ENCODE measurements at places on chromosomes 5 and 9.

DNA sequence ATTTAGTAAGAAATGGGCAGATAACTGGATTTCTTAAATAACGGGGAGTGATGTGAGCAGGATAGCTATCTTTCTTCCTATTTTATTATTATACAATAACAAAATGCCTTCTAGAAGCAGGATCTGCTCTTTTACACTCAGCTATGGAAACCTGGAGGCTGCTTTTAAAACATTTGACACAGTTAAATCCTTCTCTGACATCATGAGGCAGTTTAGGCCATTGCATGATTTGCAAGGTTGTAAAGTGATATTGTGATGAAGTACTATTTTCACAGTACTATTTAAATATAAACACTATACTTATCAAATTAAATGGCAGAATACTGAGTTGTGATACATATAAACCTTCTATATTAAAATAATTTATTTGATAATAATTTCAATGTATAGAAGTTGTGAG, 93.9 kb downstream of the ZSWIM6 start:
- DNase-seq, result no peak

DNA sequence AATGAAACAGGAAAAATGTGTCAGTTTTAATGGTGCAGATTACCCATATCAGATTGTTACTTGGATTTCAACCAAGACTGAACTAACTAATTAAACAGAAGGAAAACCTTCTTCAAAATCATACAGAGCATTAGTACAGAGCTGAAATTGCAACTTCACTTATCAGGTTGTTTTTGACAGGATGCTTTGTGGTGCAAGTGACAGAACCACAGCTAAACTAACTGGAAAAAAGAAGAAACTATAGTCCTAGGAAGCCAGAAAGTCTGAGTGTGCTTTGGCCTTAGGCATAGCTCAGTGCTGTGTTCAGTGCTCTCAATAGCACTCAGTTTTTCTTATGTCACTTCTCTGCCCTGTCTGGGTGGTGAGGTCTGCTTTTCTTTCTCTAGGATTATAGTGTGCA, 267.4 kb downstream of the CHSY3 start:
- no peak for DNase-seq

- DNase-seq, result peak; percentile 67
Measured at GRCh38 chr5:43007911-43008362, 32.2 kb downstream of the ANXA2R start.

DNA sequence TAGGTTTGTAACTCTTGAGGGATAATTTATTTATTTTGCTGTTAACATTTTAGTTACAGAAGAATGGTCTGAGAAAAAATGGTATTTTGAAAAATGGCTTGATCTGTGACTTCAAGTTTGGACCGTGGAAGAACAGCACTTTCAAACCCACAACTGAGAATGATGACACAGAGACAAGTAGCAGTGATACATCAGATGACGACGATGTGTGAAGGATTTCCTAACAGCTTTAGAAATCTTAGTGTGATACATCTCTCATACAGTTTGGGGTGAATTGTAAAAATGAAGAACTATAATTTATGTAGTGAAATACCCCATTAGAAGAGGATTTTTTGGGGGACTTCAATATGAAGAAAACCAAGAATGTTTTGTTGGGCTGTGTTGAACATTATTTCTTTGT, 88.7 kb downstream of the GPBP1 start:
- DNase-seq, result no peak

DNA sequence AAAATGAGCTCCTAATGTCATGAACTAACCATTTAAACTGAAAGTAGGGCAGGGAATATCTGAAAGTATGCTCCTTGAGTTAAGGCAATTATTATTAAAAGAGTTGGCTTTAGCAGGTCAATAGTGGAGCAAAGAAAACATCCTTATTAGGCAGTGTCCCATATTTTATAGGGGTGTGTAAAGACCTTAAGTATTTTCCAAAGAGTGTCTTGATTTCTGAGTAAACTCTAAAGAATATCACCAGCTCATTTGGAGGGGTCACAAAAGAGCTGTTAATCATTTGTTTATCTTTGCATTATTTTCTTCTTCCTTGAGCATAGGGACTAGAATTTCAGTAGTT, 109.3 kb downstream of the MUSK start:
- DNase-seq, result no peak

DNA sequence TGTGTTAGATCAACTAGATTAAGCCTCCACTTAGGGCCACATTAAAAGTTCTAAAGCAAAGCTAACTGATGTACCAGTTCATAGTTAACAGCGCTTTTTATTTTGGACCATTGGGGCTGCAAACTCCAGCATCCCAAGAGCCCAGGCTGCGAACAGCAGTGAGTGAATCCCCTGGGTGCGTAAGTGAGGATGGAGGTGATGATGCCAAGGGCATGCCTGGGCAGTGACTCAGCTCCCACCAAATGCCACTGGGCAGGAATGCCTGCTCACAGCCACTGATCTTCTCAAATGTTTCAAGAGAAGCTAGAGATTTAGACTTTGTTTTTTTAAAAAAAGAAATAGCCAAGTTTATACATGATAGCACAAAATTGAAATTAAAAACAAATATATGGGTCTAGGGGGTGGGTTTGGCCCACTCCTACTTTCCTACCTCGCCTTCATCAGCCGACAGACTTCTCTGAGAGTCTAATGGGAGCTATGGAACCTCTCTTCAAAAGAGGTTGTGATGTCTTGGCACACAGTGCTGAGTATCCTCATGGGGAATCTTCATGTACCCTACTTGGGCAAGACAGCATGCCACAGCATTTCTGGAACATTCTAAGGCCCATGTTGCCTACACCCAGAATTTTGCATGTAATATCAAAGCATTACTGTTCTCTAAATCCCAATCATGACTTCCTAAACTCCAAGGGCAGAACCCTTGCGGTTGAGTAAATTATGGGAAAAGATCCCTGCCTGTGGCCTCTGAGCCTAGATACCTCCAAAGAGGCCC, 398.1 kb downstream of the EBF1 start:
- no peak for DNase-seq

GRCh38 chr9:93346231-93347112, 105.0 kb upstream of the FAM120A start:
- no peak for DNase-seq

DNA sequence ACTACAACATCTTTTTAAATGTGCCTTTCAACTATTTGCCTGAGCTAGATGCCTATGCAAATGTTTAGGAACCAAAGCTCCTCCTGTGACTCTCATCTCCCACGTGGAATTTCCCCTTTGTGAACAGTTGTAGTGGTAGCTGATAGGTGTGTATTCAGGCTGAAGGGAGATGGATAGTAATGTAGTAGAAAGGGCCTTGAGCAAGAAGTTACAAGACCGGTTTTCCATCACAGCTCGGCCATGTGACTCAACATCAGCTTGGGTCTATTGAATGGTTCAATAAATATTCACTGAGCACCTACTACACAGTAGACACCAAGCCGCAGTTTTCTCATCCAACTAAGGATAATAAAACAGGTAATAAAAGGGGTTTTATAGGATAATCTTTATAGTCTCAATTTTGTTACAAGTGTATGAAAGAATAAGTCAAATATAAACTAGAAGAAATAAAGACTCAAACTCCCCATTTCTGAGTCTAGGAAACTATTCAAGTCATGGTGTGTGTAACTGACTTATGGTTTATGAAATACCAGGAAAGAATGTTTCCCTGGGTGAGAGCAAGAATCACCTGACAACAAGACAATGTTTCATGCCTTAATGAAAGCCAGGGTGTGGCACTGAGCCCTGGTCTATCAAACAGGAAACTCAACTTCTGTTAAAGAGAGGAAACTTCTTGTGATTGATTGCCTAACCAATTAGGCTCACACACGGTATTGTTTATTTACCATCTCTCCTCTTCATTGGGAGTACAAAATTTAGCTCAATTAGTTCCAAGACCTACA, 187.1 kb upstream of the SPEF2 start:
- DNase-seq, result no peak

DNA sequence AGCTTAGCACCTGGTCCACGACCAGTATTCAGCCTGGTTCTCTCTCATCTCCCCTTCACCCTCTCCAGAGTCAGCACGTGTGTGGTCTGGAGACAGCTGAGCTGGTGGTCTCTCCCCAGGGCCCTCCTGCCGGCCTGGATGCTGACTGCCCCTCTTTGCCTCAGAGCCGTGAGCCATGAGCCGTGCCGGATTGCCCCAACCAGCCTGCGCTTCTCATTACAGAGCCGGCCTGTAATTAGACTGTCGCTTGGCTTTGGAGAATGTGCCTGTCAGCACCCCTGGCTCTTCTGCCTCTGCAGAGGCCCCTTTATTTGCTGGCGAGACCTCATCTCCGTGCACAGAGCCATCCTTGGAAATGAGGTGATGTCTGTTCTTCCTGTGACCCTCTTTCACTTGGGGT, 118.7 kb upstream of the BOD1 start:
- no peak for DNase-seq

DNA sequence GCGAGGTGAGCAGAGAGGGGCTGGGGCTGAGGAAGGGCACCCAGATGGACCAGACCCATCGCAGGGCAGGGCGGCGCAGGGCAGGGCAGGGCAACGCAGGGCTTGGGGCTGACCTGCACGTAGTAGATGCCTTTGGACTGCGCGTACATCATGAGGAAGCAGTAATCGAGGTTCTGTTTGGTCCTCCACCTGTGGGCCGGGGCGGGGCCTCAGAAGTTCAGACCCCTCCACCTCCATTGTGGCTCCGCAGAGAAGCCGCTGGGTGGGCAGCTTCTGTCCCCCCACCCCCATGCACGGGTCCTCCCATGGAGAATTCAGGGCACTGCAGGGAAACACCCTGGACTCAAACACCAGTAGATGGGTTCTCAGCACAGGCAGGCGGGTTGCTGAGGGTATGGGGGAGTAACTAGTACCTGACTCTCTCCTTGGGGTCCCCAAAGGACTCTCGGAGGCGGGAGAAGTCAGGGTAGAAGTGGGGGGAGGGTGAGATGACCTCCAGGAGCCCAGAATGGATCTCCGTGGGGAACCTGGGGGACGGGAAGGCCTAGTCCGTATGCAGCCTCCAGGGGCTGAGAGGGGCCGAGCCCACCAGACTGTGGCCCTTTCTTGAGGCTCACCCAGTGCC, 6.4 kb downstream of the LTC4S start:
- no peak for DNase-seq

GRCh38 chr5:102077920-102078319, 218.2 kb downstream of the SLCO4C1 start:
- no peak for DNase-seq

DNA sequence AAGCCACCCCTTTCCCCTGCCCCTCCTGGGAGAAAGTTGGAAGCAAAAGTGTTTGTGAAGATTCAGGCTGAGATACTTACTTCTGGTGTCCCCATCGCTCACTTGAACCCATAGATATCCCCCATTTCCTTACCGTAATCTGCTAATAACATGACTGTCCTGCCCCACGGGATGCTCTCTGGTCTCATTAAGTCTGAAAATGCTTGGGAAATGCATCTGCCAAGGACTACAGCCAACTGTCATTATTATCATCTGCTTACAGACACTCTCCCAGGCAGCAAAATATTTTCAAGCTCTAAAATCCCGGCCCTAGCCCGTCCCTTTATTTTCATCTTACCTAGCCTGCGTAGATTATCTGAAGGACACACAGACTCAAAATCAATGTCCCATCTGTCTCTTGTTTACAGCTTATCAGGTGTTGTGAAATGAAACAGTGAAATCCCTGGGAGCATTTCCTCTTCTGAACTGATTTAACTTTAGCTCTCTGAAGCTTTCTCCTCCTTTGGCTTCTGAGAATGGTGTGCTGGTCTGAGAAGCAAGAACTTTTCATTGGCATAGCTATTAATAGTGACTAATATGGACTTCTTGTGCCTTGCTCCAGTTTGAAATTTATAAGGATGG, 126.9 kb upstream of the OSMR start:
- no peak for DNase-seq

GRCh38 chr9:104750185-104750767, 2.8 kb downstream of the NIPSNAP3A start:
- DNase-seq, result no peak

GRCh38 chr5:136080483-136081216, 51.9 kb downstream of the TGFBI start:
- no peak for DNase-seq

- no peak for DNase-seq
Measured at GRCh38 chr5:10423022-10423421, 18.7 kb upstream of the ROPN1L start.

DNA sequence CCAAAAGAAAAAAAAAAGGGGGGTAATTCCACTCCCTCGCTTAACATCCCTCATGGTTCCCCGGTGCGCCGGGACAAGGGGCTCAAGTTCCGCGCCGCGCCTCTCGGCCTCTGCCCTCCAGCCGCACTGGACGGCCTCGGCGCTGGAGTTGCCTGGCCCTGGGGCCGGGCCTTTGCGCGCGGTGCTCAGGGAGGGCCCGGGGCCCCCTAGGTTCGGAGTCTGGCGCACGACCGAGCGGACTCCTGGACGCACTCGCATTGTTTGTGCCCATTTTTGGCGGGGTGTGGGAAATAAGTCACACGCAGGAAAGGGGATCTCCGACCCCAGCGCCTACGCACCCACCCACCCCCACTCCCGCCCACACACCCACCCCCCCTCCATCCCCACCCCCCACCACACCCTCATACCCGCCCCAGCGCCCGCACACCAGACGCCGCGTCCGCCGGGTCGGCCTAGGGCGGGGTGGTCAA, 381 bp downstream of the MED22 start:
- no peak for DNase-seq

- no peak for DNase-seq
Measured at GRCh38 chr5:96391921-96392320, 41.1 kb downstream of the PCSK1 start.

GRCh38 chr5:90997082-90997481, 386.0 kb downstream of the ARRDC3 start:
- DNase-seq, result no peak

DNA sequence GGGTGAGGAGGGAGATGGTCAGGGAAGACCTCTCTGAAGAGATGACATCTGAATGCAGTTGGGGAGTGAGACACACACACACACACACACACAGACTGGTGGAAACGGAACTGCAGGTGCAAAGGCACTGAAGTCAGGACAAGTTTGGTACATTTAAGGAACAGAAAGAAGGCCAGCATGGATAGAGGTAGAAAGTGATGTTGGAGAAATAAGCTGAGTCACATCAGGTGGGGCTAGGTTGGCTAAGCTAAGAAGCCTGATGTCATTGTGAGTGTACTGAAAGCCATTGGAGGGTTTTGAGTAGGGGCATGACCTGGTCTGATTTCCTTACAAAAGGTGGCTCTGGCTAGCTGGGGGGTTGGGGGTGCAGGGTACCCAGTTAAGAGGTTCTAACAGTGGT, 3.1 kb downstream of the BSPRY start:
- no peak for DNase-seq

DNA sequence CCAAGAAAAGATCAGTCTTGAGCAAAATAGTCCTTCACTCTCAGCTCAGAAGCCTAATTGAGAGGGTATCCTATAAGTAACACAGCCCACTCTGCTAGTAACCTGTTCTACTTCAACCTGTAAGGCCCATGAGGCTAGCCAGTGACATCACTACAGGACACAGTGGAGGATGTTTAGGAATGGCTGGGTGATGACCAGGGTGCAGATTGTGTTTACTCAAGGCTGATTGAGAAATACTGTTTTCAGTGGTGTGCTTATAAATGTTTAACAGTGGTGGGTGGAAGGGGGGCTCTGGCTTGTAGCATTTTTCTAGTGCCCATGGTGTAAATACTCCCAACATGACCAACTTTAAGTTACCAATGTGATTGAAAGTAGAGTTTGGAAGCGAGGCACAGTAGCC, 159.8 kb upstream of the CCDC152 start:
- DNase-seq, result no peak

Data from nucleus accumbens (tissue), 56 donors.